ENCODE measurements at places on chromosomes 16 and 17.

DNA sequence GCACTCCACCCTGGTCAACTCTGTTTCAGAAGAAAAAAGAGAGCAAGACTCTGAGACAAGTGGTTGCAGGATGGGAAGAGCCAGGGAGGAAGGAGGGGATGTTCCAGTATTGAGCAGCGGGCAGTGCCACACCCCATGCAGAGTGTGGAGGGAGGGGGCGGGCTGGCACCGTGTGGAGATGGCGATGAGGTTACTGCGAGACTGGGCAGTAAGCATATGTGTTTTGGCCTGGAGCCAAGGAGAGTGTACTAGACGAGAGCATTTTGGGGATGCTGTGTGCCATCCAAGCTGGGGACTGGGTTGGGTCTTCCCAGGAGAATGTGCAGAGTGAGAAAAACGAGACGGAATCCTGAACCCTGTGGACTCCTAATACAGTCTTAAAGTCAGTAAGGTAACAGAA lies 3.4 kb downstream of the TBC1D24 start:
- DNase-seq, result no peak

GRCh38 chr16:68658341-68658973 lies 13.3 kb downstream of the CDH3 start:
- DNase-seq, result no peak

DNA sequence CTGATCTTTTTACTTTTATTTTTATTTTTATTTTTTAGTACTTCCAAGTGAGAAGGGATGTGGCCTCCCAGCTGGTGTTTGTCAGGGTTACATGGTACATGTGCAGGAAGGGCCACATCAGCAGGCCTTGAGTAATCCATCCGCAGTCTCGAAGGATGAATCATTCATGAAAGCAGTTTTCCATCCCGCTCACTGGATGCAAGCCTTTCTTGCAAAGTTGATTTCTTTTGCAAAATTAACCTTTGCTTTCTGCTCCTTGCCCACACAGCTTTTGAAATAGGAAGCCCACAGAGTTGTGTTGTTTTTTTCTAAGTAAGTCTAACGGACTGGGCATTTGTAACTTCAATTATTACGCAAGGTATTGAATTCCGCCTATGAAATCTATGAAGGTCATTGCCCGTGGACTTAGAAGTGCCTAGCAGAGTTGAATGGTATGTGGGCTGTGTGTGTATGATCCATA lies 157.4 kb downstream of the PRKCA start:
- peak; percentile 67 for DNase-seq

DNA sequence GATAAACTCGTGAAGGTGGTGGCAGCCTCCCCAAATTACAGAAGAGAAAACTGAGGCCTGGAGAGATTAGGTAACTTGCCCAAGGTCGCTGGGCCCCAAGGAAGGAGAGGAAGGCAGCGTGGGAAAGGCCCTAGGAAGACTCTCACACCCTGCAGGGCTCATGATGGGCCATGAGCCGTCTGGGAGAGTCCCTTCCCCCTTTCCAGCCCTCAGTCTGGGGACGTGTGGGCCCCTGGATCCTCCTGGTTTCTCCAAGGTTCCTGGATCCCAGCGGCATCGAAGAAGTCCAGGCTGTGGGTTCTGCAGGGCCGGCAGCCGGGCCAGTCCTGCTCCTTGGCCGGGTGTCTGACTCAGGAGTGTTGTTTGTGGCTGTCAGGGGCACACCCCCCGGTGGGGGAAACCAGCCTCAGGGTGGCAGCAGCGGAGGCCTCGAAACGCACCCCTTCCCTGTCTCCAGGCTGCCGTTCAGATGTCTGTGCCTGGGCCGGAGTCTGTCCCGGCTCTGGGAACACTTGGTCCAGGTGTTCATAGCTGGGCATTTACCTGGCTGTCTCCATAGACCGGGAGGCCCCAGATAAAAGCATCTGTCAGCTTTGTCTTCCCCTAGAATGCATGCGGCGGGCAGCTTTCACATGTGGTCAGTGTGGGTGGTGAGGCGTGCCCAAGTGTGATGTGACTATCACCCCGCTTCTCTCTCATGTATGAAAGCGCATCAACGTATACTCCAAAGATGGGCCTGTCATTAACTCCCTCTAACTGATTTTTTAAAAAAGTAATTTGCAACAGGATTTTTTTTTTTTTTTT lies 3.7 kb upstream of the RAP1GAP2 start:
- DNase-seq, result no peak

GRCh38 chr17:62637809-62638208 lies 10.3 kb downstream of the MRC2 start:
- no peak for DNase-seq

DNA sequence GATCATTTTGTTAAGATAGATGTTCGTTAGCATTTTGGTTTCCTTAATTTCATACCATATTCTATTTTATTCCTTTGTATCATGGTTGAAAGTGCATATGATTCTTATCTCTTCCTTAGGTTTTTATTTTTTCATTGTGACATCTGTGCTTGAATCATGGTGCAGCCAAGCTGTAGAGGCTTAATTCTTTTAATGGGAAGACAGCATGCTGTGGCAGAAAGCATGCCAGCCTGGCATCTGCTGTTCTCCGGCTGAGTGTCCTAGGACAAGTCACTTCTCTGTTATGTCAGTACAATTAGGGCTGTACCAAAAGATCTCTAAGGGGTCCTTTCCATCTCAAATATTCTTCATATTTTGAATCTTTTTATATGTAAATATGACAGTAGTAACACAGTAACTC lies 68.5 kb upstream of the PMFBP1 start:
- DNase-seq, result no peak

DNA sequence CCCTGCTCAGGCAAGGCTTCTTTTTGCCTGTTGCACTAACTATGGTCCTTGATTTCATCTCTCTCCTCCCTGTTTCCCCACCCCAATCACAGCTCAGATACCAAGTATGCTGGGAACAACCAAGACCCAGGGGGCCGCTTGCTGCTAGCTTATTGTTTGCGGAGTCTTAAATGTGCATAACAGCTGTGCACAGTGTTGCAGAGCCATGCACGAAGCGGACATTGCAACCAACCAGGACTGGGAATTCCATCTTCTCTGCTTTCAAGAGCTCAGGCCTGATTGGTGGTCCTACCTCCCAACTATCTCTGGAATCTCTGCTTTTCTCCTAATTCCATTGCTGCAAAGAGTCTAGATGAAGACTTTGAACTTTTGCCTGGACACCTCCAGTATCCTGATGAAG lies 281.3 kb upstream of the TNRC6C start:
- no peak for DNase-seq

DNA sequence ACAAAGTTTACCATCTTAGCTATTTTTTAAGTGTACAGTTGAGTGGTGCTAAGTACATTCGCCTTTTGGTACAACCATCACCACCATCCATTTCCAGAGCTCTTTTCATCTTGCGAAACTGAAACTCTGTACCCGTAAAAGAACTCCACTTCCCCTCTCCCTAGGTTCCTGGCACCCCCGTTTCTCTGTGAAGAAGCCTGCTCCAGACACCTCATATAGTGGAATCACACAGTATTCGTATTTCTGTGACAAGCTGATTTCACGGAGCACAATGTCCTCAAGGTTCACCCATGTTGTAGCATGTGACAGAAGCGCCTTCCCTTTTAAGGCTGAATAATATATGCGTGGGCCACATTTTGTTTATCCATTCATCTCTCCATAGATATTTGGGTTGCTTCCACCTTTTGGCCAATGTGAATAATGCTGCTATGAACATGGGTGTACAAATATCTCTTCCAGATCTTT lies 54.2 kb upstream of the MAP3K14 start:
- DNase-seq, result peak; percentile 40

GRCh38 chr17:60769327-60769726 lies 91.7 kb downstream of the BCAS3 start:
- no peak for DNase-seq

DNA sequence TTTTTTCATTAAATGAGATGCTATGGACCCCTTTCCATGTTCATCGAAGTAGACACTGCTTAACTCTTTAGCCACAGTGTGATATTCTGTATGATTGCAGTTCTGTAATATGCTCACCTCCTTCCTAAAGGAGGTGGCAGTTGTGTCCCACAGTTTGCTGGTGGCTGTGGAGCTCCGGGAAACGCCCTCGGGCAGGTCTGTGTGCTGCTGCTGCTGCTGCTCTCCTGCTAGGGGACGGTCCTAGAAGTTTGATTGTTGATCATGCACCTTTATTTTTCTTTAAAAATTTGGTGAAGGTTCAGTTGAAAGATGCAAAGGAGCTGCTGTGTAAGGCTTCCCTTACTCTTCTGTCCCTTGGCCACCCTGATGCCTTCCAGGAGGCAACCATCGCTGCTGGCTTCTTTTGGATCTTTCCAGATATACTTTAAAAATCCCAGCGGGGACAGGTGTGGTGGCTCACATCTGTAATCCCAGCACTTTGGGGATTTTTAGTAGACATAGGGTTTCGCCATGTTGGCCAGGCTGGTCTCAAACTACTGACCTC lies 8.4 kb upstream of the CLEC18A start:
- DNase-seq, result no peak

DNA sequence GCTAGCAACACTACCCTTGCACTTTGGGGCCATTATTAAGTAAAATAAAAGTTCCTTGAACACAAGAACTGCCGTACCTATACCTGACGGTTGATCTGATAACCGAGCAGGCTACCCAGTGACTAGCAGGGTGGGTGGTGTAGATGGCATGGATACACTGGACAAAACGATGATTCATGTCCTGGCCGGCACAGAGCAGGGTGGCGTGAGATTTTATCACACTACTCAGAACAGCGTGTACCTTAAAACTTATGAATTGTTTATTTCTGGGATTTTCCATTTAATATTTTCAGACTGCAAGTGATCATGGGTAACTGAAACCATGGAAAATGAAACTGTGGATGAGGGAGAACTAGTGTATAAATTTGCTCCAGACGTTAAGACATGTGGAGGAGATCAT lies 41.0 kb upstream of the MSI2 start:
- peak; percentile 70 for DNase-seq

DNA sequence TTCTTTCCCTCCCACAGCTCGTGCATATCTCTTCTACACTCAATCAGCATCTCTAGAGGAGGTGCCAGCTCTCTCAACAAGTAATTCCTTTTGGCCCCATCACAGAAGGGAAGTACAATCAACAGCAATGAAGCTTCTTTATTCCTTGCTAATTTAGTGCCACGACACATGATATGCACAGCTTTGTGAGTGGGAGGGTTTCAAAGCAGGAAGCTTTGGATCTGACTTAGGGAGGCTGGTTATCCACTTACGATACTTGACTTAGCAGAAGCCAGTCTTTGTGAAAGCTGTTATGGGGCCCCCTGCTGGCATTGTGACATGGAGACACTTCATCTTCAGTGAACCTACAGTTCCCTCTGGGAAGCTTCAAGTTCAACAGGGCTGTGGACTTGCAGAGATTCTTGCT lies 81.0 kb downstream of the TMEM100 start:
- DNase-seq, result peak; percentile 70

DNA sequence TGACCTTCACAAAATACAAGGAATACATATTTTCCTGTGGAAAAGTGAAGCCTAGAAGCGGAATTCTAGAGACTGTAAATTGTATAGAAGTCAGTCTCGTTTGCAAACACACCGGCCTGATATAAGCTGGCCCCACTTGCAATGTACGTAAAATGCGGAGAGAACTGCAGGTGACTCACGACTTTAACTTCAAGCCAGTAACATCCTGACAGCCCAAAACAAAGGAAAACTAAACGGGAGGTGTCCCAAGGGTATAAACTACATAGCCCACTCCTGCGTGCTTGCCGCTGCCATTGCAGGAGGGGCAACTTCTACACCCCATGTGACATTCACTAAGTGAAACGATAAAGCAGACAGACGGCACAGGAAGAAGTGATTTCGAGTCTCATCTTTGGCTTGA lies 101.6 kb downstream of the CYTH1 start:
- DNase-seq, result no peak

GRCh38 chr17:45428931-45429338 lies 3.7 kb downstream of the ARHGAP27 start:
- no peak for DNase-seq

- DNase-seq, result no peak
Measured at GRCh38 chr17:51056813-51057510, 63.7 kb downstream of the SPAG9 start.

DNA sequence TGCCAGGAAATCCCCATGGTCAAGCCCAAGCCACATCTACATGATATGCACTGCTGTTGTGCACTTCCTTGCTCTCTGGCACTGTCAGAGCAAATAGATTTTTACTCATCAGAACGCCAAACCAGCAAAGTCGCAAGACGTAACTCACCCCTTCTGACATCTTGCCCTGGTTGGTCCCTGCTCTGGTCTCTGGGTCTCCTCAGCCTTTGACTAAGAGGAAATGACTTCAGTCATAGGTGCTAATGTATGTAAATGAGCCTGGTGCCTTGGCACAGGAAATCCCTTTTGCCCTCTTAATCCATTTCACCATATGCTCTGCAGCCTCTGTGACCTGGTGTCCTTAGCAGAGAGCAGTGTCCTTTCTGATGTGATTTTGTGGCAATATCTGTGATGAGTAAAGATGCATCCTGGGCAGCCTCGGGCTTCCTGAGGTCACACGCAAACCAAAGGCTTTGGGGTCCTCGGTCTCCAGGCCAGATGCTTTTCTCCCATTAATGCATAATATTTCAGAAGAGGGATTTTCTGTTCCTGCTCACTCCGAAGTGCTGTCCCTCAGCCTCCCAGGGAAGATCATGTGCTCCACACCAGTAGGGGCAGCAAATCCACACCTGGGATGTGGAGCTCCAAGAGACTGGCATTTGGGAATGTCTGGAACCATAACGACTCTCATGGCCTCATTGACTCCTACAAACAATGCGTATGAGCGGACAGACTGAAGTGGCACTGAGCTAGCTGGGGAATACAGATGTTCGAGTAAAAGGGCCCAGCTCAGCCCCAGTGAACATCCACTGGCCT lies 66.9 kb downstream of the GP2 start:
- DNase-seq, result no peak

GRCh38 chr17:80941743-80942422 lies 49.8 kb upstream of the CHMP6 start:
- no peak for DNase-seq

DNA sequence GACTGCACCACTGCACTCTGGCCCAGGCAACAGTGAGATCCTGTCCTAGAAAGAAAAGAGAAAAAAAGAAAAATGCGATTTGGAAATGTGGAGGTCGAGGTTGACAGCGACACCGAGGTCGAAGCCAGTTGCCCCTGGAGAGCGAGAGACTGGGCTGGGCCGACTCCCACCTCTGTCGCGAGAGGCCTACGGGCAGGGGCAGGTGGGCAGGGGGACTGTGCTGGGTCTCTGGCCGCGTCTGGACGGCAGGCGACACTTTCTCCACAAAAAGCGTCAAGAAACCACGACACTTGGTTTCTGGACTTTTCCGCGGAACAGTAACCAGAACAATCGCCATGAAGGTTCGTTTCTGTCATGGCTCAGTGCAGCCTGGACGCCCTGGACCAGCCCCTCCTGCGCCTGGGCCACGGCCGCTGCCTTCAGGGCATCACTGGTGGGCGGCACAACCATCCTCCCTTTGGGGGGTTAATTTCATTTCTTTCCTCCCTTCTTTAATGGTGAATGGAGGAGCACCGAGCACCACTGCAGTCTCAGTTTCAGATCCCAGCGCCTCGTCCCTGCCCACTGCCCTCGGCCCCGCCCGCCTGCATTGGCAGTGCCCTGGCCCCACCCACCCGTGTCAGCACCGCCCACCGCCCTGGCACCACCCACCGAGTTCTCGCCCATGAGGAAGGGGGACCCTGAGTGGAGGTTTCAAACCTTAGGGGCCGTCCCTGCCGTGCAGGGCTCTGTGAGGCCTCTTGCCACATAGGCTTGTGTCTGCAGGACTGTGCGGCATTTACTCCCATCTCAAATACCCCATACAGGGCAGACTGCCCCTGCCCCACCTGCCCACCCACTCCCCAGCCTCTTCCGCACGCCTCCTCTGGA lies 18.5 kb upstream of the CDH15 start:
- DNase-seq, result no peak

- no peak for DNase-seq
Measured at GRCh38 chr16:58501242-58502131, 1.5 kb downstream of the NDRG4 start.

GRCh38 chr16:1261131-1261892 lies 5.4 kb downstream of the TPSD1 start:
- DNase-seq, result no peak

Measured in ascending aorta (tissue), 2 donors.